ENCODE measurements at places on chromosomes 1 and 21. TPM values are rescaled to one million over a fixed set of nuclear protein-coding genes. Genes with fewer than 3 reads are reported as not detected.

The PGLYRP3 gene
- not detected for total RNA-seq

The AMY1C gene
- not detected for total RNA-seq

The PLA2G2E gene
- not detected for total RNA-seq

The TCEANC2 gene
- total RNA-seq = 7.1 TPM

The BRDT gene
- total RNA-seq = not detected

The WNT3A gene
- not detected for total RNA-seq

The HSD3B2 gene
- total RNA-seq = 125 TPM

The ADAM30 gene
- total RNA-seq = not detected

All from transverse colon (tissue), 4 donors.